EH (cell line): ENCODE measurements at places on chromosomes 16 and 17.

- no peak for DNase-seq
These were observed 579.5 kb downstream of the RBFOX1 start for GRCh38 chr16:7912132-7912531.

- no peak for DNase-seq
These were observed 237.0 kb downstream of the ZNF423 start for GRCh38 chr16:49618955-49619354.

DNA sequence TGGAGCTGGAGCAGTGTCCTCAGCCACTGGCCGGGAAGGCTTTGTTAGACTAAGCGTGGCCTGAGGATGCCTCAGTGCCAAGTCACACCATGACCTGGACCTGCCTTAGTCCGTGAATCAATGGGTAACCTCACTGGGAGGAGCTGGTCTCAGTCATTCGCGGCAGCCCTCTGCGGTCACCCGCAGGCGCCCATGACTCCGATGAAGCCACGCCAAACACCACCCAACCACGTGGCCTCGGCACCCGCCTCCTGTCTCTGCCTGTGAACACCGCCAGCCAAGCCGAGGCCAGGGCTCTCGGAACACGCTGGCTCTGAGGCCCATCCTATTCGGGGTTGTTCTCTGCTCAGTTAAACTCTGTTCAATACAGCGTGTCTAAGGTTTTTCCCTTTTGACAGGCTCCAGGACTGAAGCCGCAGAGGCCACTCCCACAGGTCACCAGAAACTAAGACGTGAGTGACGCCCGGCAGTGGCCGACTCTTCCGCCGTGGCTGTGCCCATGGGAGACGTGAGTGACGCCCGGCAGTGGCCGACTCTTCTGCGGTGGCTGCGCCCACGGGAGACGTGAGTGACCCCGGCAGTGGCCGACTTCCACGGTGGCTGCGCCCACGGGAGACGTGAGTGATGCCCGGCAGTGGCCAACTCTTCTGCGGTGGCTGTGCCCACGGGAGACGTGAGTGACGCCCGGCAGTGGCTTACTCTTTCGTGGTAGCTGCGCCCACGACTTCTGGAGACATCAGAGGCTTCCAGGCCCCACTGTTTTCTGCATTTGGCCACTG lies 16.8 kb upstream of the PABPN1L start:
- no peak for DNase-seq

- peak; percentile 7 for DNase-seq
These were observed 2.0 kb downstream of the GPT2 start for GRCh38 chr16:46885960-46886763.

DNA sequence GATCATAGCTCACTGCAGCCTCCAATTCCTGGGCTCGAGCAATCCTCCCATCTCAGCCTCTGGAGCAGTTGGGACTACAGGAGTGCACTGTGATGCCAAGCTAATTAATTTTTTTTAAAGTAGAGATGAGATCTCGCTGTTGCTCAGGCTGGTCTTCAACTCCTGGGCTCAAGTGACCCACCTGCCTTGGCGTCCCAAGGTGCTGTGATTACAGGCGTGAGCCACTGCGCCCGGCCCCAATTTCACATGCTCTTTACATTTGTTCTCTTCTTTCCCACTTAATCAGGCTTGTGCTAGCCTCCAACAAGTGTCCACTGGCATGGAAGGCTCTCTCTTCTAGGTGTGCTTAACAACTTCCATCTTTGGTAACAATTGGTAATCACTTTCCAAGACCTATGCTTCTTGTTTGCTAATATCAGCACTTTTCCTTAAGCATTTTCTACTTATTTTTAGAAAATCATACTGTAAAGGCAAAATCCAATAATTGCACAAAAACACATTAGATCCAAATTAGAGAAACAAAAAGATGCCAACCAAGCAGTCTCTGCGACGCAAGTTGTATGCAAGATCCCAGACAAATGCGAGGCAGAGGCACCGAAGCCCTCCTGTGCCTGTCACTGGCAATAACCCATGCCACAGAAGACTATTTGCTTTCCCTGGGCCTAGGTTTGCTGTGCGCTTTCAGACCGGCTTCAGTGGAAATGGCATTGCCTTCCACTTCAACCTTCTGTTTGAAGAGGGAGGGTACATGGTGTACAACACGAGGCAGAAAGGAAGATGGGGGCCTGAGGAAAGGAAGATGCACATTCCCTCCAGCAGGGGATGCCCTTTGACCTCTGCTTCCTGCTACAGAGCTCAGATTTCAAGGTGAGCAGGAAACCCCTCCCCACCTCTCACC lies 52.6 kb downstream of the NOS2 start:
- DNase-seq, result no peak

DNA sequence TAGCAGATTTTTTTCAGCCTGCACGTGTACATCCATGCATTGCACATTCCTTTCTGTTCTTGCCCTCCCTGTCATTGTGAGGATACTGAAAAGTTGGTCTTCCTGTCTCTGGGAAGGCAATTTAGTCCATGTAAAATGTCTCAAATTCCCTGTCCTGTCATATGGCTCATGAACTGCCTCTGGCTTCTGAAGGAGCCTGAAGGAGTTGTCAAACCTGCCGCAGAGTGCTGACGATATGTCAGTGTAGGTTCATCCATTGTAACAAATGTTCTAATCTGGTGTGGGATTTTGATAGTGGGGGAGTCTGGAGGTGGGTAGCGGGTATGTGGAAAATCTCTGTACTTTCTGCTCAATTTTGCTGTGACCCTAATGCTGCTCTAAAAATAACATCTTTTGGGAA lies 59.6 kb downstream of the YPEL2 start:
- peak; percentile 22 for DNase-seq

GRCh38 chr16:75482434-75483205 lies 12.6 kb downstream of the CHST6 start:
- DNase-seq, result no peak

DNA sequence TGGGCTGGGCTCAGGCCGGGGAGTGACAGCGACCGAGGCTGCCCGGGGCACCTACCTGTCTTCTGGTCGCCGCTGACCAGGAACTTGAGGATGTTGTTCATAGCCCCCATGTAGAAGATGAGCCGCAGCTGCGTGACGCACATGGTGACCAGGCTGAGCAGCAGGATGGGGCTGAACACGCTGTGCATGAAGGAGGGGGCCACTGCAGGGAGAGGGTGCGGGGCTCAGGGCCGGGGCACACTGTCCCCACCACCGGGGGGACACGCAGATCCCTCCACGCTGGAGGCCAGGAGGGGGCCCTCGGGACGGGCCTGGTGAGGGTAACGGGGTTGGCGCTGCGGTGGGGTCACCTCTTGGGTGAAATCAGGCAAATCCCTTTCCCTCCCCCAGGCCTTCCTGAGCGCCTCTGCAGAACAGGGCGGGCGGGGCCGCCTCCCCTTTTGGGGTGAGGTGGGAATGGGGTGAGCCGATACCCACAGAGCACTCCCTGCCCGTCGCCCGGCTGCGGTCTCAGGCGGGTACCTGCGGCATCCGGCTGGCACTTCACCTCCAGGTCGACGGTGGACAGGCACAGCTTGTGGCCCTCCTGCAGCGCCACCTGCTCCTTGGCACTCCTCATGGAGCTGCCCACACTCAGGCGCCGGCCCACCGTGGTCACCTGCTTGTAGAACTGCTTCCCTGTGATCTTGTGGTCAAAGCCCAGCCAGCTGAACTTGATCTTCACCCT lies 28.3 kb upstream of the PITPNA start:
- DNase-seq, result no peak

DNA sequence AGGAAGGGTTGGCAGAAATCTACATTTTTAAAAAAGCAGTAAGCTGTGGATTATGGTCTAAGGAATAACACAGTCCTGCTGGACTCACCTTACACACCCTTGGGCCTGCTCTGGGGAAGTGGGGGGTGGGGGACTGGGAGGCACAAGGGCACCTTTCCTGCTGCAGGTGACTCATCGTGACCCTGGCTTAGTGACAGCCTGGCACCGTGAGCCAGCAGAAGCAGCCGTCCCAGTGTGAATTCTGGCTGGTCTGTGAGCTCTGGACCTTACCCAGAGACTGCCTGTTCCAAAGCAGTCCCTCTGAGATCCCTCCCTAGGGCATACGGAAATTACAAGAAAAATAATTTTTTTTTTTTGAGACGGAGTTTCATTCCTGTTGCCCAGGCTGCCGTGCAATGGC lies 4.2 kb upstream of the CRK start:
- DNase-seq, result peak; percentile 36

DNA sequence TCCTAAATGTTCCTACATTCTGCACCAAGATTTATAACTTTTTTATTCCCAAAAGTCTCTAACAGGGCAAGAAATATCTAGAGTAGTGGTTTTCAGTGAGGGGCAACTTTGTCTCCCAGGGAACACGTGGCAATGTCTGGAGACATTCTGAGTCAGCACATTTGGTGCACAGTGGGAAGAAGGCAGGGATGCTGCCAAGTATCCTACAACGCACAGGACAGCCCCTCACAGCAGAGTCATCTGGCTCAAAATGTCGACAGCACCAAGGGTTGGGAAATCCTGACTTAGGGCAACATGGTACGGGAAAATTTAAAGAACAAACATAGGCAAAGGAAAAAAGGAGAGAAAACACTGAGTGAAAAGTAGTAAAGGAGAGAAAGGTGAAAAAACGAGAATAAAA lies 61.8 kb downstream of the SMG6 start:
- DNase-seq, result peak; percentile 61

DNA sequence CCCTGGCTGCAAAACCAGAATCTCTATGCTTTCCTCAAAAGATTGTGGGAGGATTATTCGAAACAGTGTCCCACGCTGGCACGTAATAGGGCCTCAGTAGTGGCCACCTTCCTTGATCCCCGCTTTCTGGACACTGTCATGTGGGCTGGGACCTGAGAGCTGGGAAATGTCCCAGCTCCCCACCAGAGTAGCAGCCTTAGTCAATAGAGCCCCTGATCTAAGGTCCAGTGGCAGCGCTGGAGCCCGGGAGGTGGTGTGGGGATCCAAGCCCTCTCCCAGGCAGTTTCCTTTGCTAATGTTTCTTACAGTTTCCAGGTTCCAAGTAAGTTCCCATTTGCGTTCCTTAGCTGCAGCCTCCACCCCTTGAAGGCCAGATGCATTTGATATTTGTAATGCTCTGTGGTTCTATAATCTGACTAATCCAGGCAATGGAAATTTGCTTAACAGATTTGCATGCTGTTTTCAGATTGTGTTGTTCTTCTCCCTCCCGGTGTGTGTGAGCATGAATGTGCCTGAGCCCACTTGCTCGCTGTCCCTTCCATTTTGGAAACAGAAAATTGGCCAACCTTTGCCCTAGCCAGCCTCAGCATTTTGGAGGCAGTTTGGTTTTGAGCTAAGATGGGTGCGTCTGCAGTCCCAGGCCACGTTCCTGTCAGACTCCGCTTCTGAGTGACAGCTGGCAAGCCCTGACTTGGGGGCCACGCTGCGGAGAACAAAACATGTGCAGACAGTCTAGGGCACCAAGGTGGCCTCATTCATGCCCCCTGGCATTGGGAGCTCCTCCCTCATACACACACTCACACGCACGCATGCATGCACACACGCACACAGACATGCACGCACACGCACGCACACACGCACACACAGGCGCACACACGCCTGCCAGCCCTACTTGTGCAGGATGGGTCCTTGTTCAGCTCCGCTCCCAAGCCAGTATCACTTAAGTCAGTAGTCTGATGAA lies 69.4 kb downstream of the CCDC182 start:
- DNase-seq, result no peak

- DNase-seq, result peak; percentile 94
These were observed 133.7 kb downstream of the RAB11FIP4 start for GRCh38 chr17:31524926-31525800.
